ENCODE measurements at places on chromosomes 1 and 21. TPM values are rescaled to one million over a fixed set of nuclear protein-coding genes. Genes with fewer than 3 reads are reported as not detected.
A peak's percentile ranks its signal among the peaks of the same experiment; 100 is the strongest.

HAO2 gene
- total RNA-seq, result not detected

- no peak for DNase-seq
Measured at GRCh38 chr1:111669268-111669667, 49.7 kb downstream of the RAP1A start.

ANKRD35 gene
- total RNA-seq, result 3.8 TPM

GRCh38 chr1:164772635-164773034 lies 213.7 kb downstream of the PBX1 start:
- DNase-seq, result peak; percentile 93

IFI44L gene
- 22.9 TPM for total RNA-seq

GRCh38 chr1:162094271-162094670 lies 24.8 kb downstream of the NOS1AP start:
- DNase-seq, result no peak

DNA sequence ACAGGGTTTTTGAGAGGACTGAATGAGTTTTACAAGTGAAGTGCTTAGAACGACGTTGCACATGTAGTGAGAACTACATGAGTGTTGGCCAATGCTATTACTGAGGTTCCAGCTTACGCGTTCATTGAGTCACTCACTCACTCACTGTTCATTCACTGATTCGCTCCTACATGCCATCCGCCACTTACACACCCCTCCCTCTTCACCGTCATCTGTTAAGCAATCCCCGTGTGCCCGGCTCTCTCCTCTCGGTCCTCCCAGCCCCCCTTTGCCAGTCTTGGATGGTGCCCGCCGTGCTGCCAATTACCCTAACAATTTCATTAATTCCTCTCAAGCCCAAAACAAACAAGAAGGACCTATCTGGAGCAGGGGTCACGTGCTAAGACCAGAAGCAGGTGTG lies 27.3 kb upstream of the EPHA2 start:
- peak; percentile 73 for DNase-seq

GRCh38 chr21:45873418-45873817 lies 108.2 kb upstream of the COL6A1 start:
- DNase-seq, result no peak

- peak; percentile 69 for DNase-seq
Measured at GRCh38 chr1:36285443-36286101, 20.6 kb upstream of the SH3D21 start.

DNA sequence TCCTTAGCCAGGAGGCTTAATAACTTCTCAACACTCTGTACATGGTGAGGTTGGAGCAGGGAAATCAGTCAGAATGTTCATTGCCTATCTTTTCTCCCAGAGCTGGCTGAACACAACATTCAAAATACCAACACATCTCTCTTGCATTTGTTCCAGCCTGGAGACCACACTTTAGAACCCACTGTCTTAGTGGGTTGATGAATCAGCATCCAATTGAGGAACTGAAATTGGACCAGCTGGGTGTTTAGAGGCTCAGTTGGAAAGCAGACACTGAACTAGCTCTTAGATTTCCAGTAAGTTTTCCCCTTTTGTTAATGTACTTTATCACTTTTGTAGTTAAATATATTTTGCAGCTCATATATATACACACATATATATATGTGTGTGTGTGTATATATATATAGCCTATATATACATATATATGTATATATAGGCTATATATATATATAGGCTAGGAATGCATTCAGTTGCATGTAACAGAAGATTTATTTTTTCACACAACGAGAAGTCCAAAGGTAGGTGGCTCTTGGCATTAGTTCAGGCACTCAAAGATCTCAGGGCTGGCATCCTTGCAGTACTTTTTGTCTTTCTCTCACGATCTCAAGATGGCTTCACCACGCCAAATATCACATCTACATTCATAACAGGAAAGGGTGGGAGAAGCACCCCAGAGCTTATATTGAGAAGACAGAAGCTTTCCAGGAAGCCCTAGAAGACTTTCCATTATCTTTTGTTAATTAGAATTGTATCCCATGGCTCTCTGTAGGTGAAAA lies 35.0 kb upstream of the HUNK start:
- no peak for DNase-seq

DNA sequence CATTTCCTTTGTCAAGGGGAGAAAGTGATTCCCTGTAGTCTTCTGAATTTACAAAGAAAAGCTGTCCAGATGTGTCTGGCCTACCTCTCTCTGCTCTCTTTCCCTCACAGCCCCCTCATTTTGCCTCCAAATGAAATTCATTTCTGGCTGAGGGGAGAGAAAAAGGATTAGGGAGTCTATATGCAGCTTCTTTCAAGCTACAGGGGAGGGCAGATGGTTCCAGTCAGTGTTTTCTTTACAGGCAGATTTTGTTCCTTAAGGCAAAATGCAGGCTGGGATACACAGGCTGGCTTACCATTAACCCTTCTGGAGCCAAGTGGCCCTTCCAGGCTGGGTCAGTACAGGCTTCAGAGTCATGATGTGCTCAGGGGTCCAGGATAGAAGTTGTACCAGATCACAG lies 198.1 kb upstream of the USP24 start:
- no peak for DNase-seq

DNA sequence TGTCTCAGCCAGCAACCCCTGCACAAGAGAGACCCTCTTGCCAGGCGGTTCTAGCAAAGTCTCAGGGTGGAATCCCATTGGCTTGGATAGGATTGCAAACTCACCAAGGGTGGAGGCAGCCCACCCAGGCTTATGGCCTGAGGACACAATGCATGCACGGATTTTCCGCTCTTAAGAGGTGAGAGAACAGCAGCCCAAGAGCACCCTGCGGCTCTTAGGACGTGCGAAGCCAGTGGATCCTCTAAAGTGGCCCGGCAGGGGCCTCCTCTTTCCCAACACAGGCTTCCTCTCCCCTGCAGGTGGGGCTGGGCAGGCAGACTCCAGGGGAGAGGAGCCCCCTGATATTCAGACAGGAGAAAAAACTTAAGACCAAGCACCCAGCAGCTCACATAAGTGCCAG lies 31.2 kb upstream of the TMEM51 start:
- DNase-seq, result no peak

ATP1A2 gene
- 4.2 TPM for total RNA-seq

REN gene
- not detected for total RNA-seq

DNA sequence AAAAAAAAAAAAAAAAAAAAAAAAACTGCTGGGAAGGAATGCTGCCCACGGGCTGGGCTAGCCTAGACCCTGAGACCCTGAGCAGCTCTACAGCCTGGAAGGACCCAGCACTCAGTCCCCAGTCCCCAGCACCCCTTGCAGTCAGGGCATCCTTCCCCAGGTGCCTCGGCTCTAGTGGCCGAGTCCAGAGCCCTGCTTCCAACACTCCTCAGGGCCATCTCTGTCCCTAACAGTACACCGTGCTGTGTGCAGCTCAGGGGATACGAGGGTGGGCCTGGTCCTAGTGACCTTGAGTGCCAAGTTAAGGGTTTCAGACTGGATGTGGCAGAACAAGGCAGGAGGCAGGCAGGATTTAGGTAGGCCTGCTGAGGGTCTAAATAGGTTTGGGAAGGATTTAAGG lies 50.2 kb upstream of the LRP8 start:
- no peak for DNase-seq

DNA sequence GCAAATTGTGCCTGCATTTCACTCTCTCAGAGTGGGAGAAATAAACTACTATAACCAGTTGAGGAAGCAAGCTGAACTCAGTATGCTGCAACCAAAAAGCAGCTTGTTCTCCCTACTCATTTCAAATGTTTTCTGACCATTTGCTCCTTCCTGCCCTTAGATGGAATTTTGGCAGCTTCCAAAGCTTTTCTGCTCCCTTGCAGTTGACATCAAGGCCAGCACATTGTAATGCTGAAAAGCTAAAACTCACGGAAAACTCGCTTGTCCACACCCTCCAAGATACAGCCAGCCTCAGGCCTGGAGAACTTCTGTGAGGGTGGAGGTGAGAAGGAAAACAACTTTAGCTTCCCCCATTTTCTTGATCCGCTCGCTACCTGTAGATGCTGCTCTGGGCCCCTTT lies 5.0 kb upstream of the CHML start:
- DNase-seq, result no peak

Data from thyroid gland (tissue), 4 donors.